Stimulated activated CD4-positive, alpha-beta T cell treated with anti-CD3 and anti-CD28 coated beads, Interleukin-15, amount 100 ng/mL, for 1 hour (primary cell): ENCODE measurements at places on chromosomes 13 and 19.

DNA sequence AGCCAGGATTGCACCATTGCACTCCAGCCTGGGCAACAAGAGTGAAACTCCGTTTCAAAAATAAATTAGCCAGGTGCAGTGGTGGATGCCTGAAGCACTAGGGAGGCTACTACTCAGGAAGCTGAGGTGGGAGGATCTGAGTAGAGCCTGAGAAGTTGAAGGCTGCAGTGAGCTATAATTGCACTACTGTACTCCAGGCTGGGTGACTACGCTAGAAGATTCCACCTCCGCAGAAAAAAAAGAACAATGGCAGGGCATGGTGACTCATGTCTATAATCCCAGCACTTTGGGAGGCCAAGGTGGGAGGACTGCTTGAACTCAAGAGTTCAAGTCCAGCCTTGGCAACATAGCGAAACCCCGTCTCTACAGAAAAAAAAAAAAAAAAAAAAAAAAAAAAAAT, 20.5 kb downstream of the HAUS8 start:
- DNase-seq = no peak

DNA sequence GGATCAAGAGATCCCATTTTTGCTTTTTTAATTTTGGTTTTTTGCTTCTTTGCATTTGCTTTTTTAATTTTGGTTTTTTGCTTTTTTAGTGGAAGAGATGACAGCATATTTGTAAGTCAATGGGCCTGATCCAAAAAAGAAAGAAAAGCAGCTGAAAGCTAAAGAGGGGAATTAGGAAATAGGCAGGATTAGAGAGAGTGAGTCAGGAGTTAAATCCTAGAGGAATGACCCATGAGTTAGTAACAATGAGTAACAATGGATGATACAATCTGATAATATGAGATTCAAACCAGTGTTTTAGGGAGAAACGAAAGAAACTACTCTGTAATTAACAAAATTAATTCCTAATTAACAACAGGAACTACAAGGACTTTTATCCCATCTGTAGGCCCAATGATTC, 111.2 kb upstream of the SGCG start:
- no peak for DNase-seq

- DNase-seq = no peak
Measured at GRCh38 chr19:2032296-2032941, 16.9 kb upstream of the BTBD2 start.

DNA sequence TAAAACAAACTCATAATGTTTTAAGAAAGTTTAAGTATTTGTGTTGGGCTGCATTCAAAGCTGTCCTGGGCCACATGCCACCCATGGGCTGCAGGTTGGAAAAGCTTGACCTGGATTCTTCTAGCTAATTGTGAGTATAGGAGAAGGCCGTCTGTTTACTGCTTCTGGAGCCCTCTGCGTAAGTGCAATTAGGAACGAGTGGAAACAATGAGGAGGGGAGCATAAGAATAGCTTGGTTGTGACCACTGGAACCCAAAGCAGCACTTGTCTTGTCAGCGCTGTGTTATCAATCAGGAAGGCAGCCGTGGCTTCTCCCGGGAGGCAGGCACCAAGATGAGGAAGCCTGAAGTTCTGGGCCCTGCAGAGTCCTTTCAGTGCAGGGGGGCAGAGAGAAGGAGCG, 110.4 kb upstream of the MBNL2 start:
- DNase-seq = no peak

DNA sequence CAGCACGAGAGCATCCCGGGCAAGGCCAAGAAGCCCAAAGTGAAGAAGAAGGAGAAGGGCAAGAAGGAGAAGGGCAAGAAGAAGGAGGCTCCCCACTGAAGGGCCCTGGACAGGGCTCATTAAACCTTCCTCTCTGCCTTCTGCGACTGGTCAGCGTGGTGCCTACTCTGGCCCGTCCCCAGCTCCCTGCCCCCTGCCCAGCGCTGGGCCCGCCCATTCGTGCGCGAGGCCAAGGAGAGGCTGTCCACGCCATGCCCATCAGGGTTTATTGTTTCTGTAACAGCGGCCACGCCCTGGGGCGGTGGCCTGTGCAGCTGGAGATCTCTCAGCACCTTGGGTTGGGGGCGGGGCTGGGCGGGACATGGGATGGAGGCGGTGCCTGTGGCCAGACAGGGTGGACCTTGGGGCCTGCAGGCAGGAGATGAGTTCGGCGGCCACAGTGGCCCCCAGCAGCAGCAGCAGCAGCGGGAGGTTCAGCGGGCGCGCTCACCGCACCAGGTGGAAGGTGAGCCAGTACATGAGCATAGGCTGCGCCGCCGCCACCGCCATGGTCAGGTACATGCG, 897 bp downstream of the C19orf33 start:
- DNase-seq = no peak

GRCh38 chr13:55087085-55087484, 2053.6 kb upstream of the PRR20A start:
- DNase-seq = no peak

GRCh38 chr13:39692660-39693438, 37.4 kb downstream of the COG6 start:
- no peak for DNase-seq

DNA sequence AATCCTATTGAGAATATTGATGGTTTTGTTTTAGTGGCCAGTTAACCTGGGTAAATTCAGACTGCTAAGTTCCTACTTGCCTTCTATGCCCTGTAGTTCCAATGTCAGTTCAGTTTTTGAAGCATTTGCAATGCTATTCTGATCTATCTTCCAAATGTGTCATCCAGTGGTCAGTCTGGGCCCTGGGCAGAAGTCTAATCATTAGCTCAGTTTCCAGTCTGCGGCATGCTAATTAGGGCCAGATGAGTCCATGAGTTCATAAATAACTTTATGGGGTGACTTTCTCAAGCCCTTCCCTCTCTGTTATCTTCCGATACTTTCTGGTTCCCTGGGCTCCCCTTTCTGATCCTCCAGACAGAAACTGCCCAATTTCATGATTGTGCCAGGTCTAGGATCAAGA, 32.7 kb downstream of the FAM187B start:
- DNase-seq = no peak

DNA sequence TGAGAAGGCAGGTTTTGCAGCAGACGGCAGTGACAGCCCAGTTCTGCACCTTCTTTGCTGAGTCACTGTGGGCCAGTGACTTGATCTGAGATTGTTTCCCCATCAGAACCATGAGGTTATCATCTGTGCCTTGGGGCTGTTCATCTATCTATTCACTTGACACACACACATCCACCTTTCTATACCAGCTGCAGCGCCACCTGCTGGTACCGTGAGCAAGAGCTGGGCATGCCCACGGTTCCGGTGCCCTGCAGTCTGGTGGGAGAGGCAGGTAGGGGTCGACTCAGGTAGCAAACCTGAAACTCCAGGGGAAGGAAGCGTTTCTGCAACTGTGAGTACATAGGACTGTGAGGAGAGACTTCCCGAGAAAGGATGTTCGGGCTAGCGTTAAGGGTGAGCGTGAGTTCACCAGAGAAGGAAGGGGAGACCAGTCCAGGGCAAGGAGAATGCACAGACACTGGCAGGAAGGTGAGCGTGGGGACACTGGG, 7.5 kb upstream of the LIN7B start:
- no peak for DNase-seq

DNA sequence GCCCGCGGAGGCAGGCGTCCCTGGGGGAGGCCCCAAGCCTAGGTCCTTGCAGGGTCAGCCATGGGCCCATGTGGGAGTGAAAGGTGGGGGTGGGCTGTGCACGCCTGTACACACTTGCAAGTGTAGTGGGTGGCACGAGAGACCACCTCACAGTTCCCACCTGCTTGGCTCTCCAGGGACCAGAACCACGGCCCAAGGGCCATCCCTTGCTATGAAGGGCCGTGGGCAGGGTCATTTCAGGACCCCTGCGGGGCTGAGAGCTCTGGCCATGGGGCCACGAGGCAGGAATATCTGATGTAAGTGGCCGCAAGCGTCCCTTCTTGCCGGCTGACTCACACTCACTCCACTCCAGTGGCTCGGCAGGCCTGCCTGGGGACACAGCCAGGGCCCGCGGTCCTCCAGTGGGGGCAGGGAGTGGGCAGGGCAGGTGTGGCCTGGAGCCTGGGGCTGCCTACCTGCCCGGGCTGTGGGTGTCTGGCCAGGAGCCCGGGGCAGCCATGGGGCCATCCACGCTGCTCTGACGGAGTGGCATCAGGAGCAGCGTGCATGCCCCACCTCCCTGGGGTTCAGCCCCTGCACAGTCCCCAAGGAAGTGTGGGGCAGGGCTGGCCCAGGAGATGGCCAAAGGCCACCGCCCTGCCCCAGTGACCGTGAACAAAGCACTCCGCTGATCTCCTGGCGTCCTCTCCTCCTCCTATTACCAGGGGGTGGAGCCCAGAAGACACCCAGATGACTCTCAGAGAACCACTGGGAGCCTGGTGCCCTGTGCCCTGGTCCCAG, 8.6 kb upstream of the MKNK2 start:
- no peak for DNase-seq

DNA sequence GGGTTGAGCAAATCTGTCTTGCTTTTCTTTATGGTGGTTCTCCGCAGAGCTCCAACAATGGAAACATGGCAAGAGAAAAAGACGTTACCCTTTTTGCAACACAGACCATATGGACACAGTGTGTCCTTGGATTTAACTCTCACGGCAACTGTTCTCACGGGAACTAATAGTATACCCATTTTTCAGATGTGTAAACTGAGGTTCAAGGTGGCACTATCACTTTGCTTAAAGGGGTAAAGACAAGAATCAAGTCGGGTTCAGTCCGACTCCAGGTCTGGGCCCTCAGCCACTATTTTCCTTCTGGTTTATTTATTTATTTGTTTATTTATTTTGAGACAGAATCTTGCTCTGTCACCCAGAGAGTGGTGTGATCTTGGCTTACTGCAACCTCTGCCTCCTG, 176.0 kb downstream of the CACNA1A start:
- no peak for DNase-seq

GRCh38 chr19:31641591-31641990, 292.4 kb upstream of the TSHZ3 start:
- DNase-seq = no peak

- no peak for DNase-seq
Measured at GRCh38 chr13:32924886-32925285, 91.3 kb upstream of the KL start.

GRCh38 chr19:18809149-18809868, 18.2 kb upstream of the COMP start:
- no peak for DNase-seq

DNA sequence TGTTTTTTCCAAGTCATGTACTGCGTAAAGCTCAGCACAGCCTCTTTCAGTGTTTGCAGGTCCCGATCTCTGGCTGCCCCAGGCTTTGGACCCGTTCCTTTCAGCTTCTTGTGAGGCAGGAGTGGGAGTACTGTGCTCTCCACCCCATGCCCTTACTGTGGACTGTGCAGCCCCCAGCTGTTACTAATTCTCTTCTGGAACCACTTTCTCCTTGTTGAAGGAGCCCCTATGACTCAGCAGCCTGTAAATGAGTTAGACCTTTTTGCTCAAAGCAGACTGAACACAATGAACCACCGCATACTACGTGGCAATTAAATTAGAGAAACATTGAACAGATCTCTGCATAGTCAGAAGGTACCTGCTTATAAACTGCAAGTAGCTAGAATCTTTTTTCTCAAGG, 39.0 kb downstream of the SERTM1 start:
- DNase-seq = no peak

GRCh38 chr19:10114651-10115391, 3.3 kb downstream of the P2RY11 start:
- no peak for DNase-seq

DNA sequence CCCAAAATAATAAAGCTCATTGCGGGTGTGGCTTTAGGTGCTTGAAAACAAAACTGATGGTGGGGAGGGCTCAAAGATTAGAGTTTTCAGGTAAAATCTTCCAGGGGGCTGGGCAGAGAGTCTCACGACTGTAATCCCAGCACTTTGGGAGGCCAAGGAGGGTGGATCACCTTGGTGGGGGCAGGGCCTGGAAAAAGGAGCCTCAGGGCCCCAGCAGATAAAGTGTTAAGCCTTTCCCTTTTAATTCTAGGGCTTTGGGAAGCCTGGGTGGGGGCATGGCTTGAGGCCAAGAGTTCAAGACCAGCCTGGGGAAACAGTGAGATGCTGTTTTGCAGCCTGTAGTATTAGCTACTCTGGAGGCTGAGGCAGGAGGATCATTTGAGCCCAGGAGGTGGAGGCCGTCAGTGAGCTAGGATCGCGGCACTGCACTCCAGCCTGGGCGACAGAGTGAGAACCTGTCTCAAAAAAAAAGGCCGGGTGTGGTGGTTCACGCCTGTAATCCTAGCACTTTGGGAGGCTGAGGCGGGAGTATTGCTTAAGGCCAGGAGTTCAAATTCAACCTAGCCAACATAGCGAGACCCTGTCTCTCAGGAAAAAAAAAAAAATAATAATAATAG, 1.7 kb downstream of the IRGQ start:
- DNase-seq = no peak

DNA sequence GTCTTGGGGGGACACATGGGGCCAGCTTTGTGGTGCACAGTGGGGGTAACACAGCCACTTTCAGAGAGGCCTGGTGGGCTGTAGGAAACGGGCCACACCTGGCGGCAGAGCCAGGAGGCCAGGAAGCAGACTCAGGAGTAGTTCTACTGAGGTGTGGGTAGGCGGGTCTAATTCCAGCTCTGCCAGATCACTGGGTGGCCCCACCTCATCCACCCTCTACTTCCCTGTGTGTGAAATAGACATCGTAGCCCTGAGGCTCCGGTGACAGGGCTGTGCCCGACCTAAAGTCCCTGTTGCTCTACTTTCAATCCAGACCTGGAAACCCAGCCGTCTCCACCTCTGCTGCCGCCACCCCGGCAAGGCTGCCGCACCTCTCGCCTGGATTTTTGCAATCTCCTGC, 4.0 kb downstream of the NKPD1 start:
- DNase-seq = no peak

DNA sequence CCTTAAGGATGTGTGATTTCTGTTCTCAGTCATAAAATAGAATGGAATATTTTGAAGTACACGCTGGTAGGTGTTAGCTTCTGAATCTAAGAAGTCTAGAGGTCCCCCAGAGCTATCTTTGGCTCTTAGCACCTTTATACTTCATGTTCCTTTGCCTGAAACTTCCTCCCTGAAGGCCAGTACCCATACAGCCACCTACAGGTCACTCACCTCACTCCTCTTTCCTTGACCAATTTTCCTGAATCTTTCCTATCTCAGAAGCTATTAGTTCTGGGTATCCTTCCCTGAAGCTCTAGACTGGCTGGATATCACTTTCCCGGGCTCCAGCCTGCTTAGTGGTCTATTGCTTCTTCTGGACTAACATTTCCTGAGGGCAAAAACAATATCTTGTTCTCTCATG, 93.4 kb upstream of the EDNRB start:
- DNase-seq = no peak

- DNase-seq = no peak
Measured at GRCh38 chr13:20053016-20053415, 94.5 kb downstream of the ZMYM2 start.

- DNase-seq = no peak
Measured at GRCh38 chr13:46057256-46058015, 4.9 kb upstream of the ZC3H13 start.

- no peak for DNase-seq
Measured at GRCh38 chr13:43964698-43965458, 85.2 kb downstream of the LACC1 start.

DNA sequence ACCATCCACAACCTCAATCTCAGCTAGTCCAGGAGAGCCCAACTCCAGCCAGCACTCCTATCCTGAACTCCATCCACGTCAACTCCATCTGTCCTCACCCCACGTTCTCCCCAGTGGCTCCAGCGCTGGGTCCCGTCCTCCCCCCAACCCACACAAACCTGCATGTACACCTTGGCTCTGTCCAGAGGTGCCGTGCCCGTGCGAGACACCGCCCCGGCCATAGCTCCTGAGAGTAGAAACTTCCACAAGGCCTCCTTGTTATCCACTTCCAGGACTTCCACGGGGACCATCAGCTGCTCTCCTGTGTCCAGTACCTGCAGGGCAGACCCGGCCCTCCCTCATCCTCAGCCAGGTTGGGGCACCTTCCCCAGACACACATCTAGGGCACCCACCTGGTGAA, 1.7 kb downstream of the SLC25A41 start:
- DNase-seq = no peak
